ENCODE measurements at places on chromosomes 6 and 20.

DNA sequence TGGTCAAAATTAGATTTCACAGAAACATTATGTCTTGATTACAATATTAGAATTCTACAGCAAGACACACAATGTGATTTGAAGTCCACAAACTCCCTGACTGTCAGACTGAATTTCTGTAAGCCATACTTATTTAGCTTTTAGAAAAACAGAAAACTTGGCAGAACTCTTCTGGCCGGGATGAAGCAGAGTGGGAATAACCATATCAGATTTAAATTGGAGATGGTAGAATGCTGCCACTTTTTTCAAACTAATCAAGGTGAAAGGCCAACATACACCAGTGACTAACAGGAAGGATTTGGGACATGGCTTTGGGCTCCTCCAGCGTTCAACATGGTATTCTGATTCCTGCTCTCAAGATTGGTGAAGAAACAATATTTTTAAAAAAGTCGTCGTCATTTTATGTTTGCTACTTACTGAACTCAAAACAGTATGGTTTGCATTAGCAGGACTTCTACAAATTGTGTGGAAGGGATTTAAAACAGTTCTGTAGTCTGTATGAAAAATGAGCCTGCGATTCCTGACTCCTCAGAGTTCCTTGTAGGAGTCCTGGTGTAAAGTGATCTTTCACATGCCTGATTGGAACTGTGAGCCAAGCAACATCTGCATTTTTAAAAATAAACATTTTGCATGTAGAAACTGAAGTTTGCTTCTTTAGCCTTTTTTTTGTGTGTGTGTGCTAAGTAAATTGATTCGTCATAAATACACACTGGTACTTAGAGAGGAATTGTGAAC, 297.9 kb upstream of the SOX4 start:
- DNase-seq, result no peak

DNA sequence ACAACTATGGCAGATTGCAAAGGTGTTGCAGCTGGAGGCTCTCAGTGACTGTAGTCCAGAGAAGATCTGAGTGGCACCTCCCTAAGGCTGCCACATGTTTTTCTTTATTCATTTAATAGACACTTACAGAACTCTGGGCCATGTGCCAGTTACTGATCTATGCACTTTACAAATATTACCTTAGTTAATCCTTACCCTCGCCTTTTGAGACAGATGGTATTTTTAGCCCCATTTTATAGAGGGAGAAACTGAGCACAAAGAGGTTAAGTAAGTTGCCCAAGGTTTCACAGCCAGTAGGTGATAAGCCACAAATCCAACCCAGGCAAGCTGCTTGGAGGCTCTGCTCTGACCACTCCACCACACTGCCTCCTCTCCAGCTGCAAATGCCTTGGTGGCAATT, 6.5 kb upstream of the SCRT2 start:
- DNase-seq, result no peak

- DNase-seq, result no peak
Measured at GRCh38 chr6:9086331-9086730, 651.0 kb upstream of the SLC35B3 start.

GRCh38 chr20:40050596-40050995, 638.4 kb downstream of the MAFB start:
- no peak for DNase-seq

DNA sequence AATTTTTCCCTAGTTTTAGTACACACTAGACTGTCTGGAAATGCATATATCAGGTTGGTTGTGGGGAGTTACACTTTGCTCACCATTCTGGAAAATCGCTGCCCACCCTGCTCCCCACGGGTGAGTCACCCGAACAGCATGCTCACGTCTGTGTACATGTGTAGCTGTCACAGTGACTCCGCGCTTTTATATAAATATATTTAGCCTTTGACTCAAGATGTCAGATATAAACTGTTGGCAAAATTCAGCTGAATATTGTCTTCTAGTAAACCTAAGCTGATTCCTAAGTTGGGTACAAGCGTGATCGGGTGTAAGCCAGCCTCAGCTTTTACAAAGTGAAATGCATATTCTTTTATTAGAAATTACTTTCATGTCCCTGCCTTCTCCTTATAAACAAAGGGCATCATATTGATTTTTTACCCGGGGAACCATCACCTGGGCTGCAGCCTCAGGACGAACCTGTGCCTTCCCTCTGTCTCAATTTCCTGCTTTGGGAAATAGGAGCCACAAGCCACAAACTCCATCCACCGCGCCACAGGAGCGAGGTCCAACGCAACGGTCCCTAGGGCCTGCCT, 4.3 kb downstream of the SDCBP2 start:
- no peak for DNase-seq

GRCh38 chr6:32113386-32114352, 4.5 kb upstream of the TNXB start:
- no peak for DNase-seq

DNA sequence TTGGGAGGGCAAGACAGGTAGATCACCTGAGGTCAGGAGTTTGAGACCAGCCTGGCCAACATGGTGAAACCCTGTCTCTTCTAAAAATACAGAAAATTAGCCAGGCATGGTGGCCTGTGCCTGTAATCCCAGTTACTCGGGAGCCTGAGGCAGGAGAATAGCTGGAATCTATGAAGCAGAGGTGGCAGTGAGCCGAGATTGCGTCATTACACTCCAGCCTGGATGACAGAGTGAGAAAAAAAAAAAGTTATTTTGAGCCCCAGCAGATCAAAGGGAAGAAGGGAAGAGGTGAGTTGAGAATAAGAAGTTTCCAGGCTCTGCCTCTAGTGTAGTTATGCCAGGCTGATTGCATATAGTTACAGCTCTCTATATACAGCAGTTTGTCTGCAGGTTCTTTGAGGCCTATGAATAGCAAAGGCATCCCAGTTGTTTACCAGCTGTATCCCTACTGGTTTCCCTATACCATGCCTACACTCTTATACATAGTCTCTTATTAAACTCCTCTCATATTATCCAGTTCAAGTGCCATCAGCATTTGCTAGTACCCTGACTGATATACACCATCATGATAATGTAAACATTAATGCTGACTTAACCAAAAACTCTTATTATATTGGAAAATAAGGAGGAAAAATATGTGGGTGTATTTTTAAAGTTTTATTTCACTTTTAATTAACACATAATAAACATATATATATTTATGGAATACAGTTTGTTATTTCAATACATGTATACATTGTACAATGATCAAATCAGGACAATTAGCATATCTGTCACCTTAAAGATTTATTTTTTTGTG, 823.6 kb upstream of the ADGRB3 start:
- DNase-seq, result no peak

DNA sequence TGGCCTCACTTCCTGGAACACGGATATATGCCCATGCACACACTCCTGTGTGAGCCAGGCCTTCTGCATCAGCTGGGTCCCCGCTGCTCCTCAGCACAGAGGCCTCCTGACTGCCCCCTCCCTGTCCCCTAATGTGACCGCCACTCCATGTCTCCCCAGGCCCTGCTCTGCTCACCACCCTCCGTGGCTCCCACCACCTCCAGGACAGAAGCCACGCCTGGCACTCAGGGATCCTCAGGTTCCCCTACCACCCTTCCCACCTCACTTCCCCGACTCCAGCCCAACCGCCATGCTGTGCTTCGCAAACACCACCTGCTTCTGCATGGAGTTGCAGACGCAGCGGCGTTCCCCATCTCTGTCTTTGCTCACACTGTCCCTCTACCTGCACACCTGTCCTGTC, 4.3 kb upstream of the SRC start:
- DNase-seq, result no peak

DNA sequence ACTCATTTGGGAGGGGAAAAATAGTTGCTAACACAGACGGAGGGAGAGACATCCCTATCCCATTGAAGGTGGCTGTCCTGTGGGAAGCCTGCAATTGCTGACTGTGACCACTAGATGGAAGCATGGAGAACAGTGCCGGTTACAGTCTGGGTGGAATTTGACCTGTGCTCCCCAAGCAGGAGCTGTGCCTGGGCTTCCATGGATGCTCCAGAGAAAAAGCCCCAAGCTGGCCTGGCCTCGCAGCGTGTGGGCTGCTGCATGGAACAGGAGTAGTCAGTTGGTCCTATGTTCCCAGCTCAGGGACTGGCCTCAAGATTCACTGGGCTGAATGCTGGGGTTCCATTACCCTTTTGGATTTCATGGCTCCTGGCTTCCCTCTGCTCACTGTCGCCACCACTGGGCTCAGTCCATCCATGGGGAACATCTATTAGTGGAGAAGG, 116.3 kb upstream of the CHD6 start:
- DNase-seq, result peak; percentile 16

- DNase-seq, result no peak
Measured at GRCh38 chr6:45896783-45897441, 118.7 kb downstream of the CLIC5 start.

- DNase-seq, result no peak
Measured at GRCh38 chr6:10655508-10656055, 38.8 kb downstream of the C6orf52 start.

DNA sequence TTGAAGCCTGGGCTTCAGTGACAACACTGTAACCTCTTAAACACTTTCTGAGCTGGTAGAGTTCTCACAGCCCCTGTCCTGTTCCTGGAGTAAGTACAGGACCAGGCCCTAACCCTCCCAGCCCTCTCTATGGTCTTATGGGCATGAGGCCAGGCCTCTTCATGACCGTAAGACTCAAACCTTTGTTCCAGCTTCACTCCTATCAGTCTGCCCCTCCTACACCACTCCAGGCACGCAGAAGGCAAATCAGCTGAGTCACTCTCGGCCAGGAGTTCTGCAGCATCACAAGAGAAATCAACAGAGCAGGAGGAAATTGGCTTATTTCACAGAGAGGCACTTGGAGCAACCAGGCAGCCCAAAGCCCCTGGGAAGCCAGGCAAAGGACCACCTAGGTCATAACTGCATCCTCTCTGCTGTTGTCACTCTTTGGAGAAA, 25.3 kb upstream of the CHD6 start:
- no peak for DNase-seq

DNA sequence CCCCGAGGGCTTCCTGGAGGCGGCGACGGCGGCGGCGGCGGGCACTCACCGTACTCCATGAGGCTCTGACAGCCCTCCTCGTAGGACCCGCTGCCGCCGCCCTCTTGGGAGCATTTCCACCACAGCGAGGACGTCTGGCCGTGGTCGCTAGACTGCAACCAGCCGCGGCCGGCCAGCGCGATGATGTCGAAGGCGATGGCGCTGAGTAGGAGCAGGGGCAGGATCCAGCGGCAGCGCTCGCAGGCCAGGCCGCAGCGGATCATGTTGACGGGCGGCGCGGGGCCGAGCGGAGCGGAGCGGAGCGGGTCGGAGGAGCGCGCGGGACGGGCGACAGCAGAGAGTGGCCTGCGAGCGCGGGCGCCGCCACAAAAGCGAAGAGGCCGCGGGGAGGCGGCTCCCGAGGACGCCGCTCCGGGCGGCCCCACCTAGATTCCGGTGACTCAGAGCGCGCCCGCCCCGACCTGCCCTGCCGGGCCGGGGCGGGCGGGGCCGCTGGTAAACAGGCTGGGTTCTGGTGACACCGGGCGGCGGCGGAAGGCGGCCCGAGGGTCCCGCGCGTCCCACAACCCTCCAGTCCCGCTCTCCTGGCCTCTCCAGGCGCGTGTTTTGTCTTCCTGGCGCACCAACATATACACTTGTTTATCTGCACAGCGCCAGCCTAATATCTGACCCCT, at the start of gene PERP:
Gene PERP (minus strand): TSS at position 342 of the 674 bp plus-strand sequence. CDS start 79 bp downstream, at position 263.
- peak; percentile 63 for DNase-seq

GRCh38 chr6:4351520-4352321, 216.3 kb upstream of the ECI2 start:
- DNase-seq, result no peak

DNA sequence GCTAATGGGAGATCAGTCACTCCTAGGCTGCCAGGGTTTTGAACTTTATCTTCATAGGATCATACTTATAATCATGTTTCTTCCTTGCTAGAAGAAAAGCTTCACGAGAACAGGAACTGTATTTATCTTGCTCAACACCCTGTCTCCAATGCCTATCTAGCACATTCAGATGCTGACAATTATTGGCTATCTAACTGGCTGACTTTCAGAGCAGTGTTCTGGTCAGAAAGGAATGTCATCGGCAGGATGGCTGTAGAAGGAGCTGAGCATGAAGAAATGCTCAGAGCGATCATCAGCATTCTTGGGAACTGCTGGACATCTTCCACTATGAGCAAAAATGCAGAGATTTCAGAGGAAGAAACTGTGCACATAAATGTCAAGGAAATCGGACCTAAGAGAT, 628.0 kb upstream of the NRSN1 start:
- no peak for DNase-seq

GRCh38 chr6:72464791-72465691, 156.8 kb upstream of the KCNQ5 start:
- no peak for DNase-seq

- DNase-seq, result no peak
Measured at GRCh38 chr6:81801489-81801888, 49.0 kb upstream of the TENT5A start.

DNA sequence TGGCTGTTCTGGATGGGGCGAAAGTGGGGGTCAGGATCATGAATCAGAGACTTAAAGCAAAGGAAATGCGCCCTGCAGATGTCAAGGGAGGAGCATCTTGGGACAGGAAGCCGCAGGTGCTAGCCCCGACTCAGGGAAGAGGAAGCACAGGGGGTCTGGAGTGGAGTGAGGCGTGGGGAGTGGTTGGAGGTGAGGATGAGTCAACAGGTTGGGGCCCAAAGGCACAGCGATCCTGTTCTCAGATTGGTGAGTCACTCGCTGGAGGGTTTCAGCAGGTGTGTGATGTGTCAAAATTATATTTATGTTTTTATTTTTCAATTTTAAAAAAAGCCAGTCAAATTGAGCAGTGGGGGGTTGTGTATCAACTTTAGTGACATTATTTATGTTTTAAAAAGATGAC, 19.0 kb downstream of the PACSIN1 start:
- peak; percentile 53 for DNase-seq

- no peak for DNase-seq
Measured at GRCh38 chr6:44211284-44211683, 5.4 kb upstream of the MYMX start.

DNA sequence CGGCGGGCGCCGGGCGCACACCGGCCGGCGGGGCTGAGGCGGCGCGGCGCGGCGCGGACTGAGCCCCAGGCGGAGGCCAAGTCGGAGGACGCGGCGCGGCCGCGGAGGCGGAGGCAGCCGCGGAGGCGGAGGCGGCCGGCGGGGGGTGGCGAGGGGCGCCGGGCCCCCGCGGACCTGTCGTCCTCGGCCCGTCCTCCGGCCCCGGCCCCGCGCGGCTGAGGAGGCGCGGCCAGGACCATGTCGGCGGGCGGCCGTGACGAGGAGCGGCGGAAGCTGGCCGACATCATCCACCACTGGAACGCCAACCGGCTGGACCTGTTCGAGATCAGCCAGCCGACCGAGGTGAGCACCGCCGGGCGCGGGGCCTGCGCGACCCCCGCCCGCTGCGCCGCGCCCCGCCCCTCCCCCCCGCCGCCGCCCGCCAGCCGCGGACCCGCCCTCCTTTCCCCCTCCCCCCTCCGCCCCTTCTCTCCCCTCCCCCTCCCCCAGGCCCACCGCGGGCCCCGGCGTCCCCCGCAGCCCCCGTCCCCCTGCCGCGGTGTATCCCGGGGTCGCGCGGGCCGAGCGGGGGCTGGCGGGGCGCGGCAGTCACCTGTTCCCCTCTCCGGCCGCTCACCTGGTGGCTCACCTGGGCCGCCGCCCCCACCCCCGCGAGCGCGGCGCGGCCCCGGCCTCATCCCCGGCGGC, at the start of gene AFDN:
Gene AFDN (plus strand): TSS at position 16 of the 687 bp plus-strand sequence. CDS start 222 bp downstream, at position 238.
- no peak for DNase-seq

Measured in stimulated activated CD4-positive, alpha-beta T cell treated with anti-CD3 and anti-CD28 coated beads, Interleukin-2, amount 100 ng/mL, for 48 hours (primary cell).